ENCODE measurements at places on chromosomes 16 and 17.
A peak's percentile ranks its signal among the peaks of the same experiment; 100 is the strongest.

DNA sequence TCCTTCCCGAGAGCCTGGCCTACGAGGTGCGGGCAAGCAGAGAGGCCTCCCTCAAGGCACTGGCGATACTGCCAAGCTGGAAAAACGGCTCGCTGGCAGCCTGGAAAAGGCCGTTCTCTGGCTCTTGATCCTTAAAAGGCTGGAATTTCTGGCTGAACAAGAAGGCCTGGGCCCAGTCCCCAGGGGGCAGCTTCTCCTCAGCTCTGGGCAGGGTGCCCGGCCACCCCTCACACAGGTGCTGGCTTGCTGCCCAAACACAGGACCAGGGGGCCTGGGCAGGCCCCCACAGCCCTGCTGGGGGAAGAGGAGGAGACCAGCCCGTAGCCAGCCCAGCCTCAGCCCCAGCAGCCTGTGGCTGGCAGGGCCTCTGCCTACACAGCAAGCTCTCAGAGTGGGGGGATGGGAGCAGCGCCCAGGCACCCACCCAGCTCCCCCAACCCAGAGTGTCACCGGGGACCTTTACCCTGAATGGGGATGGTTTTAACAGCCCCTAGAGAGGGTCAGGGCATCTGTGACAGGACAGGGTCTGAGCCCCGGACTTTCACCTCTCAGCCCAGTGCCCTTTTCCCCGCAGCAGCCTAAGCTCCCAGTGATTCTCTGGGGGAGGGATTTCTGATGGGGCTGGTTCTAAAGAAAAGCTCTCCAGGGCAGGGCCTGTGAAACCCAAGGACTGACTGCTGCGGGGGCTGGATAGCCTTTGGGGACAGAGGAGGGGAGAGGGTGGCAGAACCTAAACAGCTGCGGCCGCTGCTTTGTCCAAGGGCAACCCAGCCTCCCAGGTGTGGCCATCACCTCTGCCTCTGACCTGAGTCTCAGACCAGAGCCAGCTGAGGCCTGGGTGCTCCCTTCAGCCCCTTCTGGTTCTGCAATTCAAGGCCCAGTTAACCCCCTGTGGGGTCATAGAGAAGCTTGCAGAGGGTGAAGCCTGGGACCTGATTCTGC, 38.6 kb upstream of the TOB1 start:
- peak; percentile 83 for DNase-seq

DNA sequence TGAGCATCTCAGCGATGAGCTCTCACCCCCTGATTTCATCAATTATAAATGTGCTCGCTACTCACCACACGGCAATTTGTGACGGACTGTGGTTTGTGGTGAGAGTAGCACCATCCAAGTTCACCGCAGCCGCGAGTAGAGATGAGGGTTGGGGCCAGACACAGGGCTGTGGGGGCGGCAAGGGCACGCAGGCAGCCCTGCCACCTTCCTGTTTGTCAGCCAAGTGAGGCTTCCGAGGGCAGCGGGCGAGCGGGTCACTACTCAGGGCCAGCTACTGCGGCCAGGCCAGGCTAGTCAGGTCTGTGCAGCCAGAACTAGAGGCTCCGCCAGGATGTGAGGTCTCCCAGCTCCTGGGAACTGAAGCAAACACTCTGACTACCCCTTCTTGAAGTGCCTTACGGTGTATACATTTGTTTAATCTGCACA, 39.6 kb upstream of the MEOX1 start:
- no peak for DNase-seq

DNA sequence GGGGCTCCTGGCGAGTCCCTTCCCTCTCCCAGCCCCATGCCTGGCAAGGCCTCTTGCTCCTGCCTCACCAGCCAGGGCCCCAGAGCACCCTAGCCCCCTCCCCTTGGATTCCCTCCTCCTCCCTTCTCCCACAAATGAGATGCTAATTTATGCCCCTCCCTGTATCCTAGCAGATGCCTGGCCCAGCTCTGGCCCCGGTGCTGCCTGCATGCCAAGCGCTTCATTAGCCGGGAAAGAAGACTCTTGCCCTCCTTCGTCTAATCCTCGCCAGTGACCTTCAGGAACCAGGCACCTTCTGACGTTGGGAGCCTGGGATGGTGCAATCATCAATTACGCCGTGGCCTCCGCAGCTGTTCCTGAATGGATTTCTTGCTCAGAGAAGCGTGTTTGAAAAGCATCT, 127.8 kb downstream of the SDK2 start:
- no peak for DNase-seq

DNA sequence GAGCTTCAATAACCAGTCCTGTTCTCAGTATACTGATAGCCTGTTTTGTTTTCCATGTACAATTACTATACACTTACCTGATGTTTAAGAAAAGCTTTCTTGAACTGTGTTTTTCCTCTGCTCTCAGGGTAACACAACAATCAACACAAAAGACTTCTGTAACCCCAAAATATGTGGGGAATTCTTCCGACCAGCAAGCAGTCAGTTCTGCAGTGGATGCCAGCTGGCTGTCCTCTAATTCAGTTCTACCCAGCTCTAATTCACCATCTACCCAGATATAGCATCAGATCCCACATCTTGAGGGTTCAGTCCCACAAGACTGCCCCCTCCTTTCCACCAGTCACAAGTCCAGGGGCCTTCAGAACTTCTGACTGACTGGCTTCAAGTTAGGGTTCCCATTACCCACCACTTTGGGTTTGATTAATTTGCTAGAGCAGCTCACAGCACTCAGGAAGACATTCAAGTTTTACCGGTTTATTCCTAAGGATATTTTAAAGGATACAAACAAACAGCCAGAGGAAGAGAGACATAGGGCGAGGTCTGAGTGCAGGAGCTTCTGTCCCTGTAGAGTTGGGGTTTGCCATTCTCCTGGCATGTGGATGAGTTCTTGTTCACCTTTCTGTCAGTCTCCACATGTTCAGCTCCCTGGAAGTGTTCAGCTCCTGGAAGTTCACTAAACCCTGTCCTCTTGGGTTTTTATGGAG, 178.2 kb downstream of the CHD9 start:
- no peak for DNase-seq

DNA sequence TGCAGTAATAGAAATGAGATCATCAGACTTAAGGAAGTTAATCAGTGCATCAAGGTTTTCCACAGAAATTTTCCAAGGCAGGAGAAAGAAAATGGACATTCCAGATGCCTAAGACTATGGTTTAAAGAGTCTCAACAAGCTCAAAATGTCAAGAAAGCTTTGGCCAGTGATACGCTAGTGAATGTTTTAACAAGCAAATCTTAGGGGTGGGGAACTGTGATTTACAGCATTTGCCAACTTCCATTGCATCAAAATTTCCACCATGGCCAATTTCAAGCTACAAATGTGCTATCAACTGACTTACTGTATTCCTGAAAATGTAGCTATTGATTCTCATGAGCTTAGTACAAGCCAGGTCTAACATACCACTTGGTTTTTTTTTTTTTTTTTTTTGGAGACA, 82.4 kb upstream of the CLEC3A start:
- no peak for DNase-seq

GRCh38 chr16:84195201-84196093, 4.5 kb downstream of the ADAD2 start:
- no peak for DNase-seq

DNA sequence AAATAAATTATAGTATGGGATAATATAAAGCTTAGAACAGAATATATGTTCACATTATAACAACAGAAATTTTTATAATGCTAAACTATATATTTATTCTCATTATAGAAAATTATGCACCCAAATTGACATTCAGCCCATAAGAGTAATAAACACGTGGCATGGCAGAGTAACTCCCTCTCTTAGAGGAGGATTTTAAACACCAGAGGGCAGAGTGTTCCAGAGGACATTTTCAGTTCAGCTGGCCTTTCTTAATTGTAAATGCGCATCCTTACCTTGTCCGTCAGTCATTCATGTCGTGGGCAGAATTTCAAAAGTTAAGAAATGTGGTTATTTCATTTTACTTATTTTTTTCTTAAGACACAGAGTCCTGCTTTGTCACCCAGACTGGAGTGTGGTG, 147.1 kb downstream of the TANC2 start:
- no peak for DNase-seq

DNA sequence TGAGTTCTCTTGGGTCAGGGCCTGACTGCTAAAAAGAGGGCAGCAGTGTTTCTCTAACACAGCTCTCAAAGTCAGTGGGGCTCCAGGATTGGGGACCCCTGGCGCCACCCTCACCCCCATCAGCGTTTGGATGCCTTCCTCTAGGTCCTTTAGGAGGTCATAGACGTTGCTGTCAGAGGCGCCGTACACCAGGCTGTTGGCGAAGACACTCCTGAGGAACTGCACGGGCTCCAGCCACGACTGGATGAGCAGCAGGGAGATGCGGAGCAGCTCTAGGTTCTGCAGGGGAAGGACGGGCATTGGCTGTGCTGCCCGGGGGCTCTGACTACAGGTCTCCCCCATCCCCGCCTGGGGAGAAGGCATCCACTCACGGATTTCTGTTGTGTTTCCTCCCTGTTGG, 993 bp downstream of the GH1 start:
- no peak for DNase-seq

- no peak for DNase-seq
Measured at GRCh38 chr16:88730632-88731607, 24.6 kb downstream of the CTU2 start.

GRCh38 chr16:82829301-82829700, 202.5 kb downstream of the CDH13 start:
- no peak for DNase-seq

DNA sequence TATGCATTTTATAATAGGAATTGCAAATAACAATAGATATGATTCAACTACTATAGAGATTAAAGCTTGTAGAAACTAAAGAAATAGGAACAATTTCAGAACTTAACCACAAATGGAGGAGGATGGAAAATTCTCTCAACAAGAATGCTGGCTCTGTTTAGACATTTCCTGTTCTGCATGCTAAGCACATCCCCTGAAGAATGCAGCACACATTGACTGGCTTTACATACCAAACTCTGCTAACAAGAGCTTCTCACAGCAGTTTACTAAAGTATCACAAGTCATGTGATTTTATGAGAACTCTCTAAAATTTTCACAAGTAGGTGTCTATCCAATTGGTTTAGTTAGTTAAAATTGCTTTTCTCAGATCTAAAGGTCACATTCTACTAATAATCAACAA, 85.2 kb downstream of the SPAG9 start:
- DNase-seq: no peak

- DNase-seq: no peak
Measured at GRCh38 chr17:72376526-72377345, 255.9 kb downstream of the SOX9 start.

All from right lung (tissue), 10 donors.